ENCODE measurements at places on chromosomes 7 and 10. TPM values are rescaled to one million over a fixed set of nuclear protein-coding genes. Genes with fewer than 3 reads are reported as not detected.

GRCh38 chr7:153530441-153530840 is 521.8 kb upstream of the DPP6 start:
- no peak for DNase-seq

- no peak for DNase-seq
Measured at GRCh38 chr7:39075210-39075609, 97.5 kb downstream of the POU6F2 start.

- peak; percentile 93 for DNase-seq
Measured at GRCh38 chr7:23546897-23547572, 15.3 kb upstream of the TRA2A start.

The FFAR4 gene
- total RNA-seq = 0.14 TPM

The MCMBP gene
- 53.2 TPM for total RNA-seq

The CALML3 gene
- 144 TPM for total RNA-seq

The CYP3A4 gene
- 11.0 TPM for total RNA-seq

The GCK gene
- total RNA-seq = 0.24 TPM

- no peak for DNase-seq
Measured at GRCh38 chr10:97140902-97141745, 44.6 kb downstream of the SLIT1 start.

The C10orf90 gene
- 0.38 TPM for total RNA-seq

- no peak for DNase-seq
Measured at GRCh38 chr7:135342887-135343286, 109.2 kb downstream of the STRA8 start.
